ENCODE measurements at places on chromosomes 1 and 21.

- DNase-seq = no peak
Measured at GRCh38 chr21:45150638-45151131, 76.3 kb downstream of the ADARB1 start.

- DNase-seq = peak; percentile 43
Measured at GRCh38 chr1:27668808-27669723, 2.9 kb downstream of the IFI6 start.

- peak; percentile 91 for DNase-seq
Measured at GRCh38 chr1:6385488-6386191, 7.9 kb downstream of the ACOT7 start.

- peak; percentile 68 for DNase-seq
Measured at GRCh38 chr1:170929835-170930554, 5.3 kb upstream of the MROH9 start.

DNA sequence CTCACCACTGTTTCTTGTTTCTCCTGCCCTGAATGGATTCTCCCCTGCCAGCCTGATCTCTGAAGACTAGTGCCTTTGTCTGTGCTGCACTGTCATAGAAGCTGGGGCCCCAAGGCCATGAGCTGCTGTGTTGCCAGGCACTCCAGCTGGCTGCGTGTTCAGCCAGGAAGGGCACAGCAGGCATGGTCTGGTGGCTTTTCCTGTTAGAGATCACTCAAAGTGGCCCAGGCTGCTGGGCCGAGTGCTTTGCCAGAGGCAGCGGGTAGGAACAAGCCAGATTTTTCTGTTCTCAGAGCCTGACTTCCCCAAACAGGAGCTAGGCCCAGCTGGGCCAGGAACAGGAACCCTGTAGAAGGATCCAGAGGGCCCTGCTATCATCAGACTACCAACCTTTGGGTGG is 5.2 kb downstream of the ADPRS start:
- DNase-seq = no peak

GRCh38 chr1:235017191-235017590 is 111.4 kb downstream of the TOMM20 start:
- DNase-seq = no peak

GRCh38 chr1:233721004-233721595 is 107.2 kb downstream of the KCNK1 start:
- DNase-seq = peak; percentile 51

- peak; percentile 44 for DNase-seq
Measured at GRCh38 chr1:24021403-24022266, 41.5 kb upstream of the SRSF10 start.

- DNase-seq = no peak
Measured at GRCh38 chr1:169124459-169124858, 18.0 kb downstream of the ATP1B1 start.

- peak; percentile 81 for DNase-seq
Measured at GRCh38 chr1:201025571-201026002, 2.1 kb upstream of the KIF21B start.

Measured in M059J (cell line).